ENCODE measurements at places on chromosomes 12 and 14. TPM values are rescaled to one million over a fixed set of nuclear protein-coding genes. Genes with fewer than 3 reads are reported as not detected.

The C14orf119 gene
- total RNA-seq, result 16.1 TPM

The CARMIL3 gene
- 11.2 TPM for total RNA-seq

The ACOT2 gene
- total RNA-seq, result 30.0 TPM

The TM7SF3 gene
- 64.5 TPM for total RNA-seq

The GPRC5D gene
- total RNA-seq, result not detected

The ASB2 gene
- total RNA-seq, result 9.4 TPM

The RALGAPA1 gene
- total RNA-seq, result 145 TPM

The ALDH6A1 gene
- 122 TPM for total RNA-seq

The NUAK1 gene
- 160 TPM for total RNA-seq

The B4GALNT3 gene
- 14.8 TPM for total RNA-seq

The CSRP2 gene
- total RNA-seq, result 19.7 TPM

The OR6C3 gene
- total RNA-seq, result not detected

The MANSC4 gene
- not detected for total RNA-seq

The SERPINA10 gene
- total RNA-seq, result not detected

The GLIPR1 gene
- 14.4 TPM for total RNA-seq

The RPS26 gene
- total RNA-seq, result 44.6 TPM

The SLC39A5 gene
- not detected for total RNA-seq

The DNAJC22 gene
- total RNA-seq, result 2.3 TPM

The TAMALIN gene
- 52.9 TPM for total RNA-seq

The OLR1 gene
- total RNA-seq, result 20.5 TPM

The OR6C2 gene
- total RNA-seq, result not detected

The LTBP2 gene
- total RNA-seq, result 1.8 TPM

The TRHDE gene
- total RNA-seq, result 46.3 TPM

The FOXM1 gene
- total RNA-seq, result 0.30 TPM

The ADAM21 gene
- total RNA-seq, result 0.25 TPM

The GNPTAB gene
- total RNA-seq, result 91.7 TPM

The FAM186B gene
- total RNA-seq, result 0.37 TPM

All from dorsolateral prefrontal cortex (tissue), 122 donors.